AG04449 (cell line): ENCODE measurements at places on chromosomes 1 and 21.
A peak's percentile ranks its signal among the peaks of the same experiment; 100 is the strongest.

GRCh38 chr1:158323866-158324265 is 7.5 kb downstream of the CD1B start:
- no peak for DNase-seq

DNA sequence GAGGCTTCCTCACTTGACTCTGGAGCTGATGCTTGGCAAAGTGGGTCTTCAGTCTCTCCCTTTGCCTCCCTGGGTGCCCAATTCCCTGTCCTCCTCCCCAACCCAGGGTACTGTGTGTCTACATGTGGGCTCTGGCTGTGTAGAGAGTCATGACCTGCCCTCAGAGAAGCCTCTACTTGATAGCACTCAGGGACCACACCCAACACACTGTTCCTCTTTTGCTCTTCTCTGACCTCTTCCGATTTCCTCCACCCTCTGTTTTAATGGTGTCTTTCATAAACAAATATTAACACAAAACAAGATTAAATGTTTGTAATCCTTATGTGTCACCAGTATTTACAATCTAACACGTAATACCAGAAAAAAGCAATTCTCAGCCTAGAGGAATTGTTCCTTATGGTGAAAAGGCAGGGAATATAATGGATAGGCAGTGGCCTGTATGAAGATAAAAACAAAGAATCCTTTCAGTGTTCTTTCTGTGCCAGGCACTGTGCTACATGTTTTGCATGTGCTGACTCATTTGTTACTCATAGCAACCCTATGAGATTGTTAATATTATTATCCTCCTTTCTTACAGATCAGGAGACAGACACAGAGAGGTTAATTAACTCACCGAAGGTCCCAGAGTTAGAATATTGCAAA is 58.2 kb downstream of the HSD3B1 start:
- no peak for DNase-seq

- no peak for DNase-seq
Observed at GRCh38 chr1:38370716-38371504, 324.3 kb upstream of the POU3F1 start.

- DNase-seq, result no peak
Observed at GRCh38 chr1:179303200-179303785, 9.7 kb downstream of the SOAT1 start.

- DNase-seq, result no peak
Observed at GRCh38 chr1:203598752-203599151, 27.9 kb upstream of the ATP2B4 start.

DNA sequence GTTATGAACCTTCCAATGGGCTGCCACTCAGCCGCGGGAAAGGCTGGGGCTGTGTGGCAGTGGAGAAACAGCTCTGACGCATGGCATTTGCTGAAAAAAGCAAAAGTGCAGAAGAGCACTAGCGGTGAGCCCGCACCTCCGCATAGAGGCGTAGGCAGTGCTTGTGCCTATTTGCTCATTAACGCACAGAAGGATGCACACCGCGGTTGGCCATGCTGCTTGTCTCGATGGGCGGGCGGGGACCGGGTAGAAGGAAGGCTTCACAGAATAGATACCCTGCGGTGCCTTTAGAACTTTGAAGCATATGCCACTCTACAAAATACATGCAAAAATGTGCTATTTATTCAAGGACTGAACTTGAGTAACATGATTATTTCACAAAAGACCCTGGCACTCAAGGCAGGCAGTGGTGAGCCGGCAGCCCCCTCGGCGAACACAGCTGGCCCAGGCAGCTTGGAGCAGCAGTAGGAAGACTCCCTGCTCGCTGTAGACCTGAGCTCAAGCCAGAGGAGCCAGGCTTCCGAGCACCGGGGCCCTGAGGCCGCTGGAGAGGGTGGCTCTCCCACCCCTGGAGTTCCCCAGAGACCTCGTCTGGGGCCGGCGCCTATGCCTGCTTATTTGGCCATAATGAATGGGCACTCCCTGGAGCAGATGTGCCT is 71.5 kb downstream of the SIK1 start:
- DNase-seq, result no peak

DNA sequence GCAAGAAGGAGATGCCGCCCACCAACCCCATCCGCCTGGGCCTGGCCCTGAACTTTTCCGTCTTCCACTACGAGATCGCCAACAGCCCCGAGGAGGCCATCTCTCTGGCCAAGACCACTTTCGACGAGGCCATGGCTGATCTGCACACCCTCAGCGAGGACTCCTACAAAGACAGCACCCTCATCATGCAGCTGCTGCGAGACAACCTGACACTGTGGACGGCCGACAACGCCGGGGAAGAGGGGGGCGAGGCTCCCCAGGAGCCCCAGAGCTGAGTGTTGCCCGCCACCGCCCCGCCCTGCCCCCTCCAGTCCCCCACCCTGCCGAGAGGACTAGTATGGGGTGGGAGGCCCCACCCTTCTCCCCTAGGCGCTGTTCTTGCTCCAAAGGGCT is 732 bp downstream of the SFN start:
- DNase-seq, result no peak

DNA sequence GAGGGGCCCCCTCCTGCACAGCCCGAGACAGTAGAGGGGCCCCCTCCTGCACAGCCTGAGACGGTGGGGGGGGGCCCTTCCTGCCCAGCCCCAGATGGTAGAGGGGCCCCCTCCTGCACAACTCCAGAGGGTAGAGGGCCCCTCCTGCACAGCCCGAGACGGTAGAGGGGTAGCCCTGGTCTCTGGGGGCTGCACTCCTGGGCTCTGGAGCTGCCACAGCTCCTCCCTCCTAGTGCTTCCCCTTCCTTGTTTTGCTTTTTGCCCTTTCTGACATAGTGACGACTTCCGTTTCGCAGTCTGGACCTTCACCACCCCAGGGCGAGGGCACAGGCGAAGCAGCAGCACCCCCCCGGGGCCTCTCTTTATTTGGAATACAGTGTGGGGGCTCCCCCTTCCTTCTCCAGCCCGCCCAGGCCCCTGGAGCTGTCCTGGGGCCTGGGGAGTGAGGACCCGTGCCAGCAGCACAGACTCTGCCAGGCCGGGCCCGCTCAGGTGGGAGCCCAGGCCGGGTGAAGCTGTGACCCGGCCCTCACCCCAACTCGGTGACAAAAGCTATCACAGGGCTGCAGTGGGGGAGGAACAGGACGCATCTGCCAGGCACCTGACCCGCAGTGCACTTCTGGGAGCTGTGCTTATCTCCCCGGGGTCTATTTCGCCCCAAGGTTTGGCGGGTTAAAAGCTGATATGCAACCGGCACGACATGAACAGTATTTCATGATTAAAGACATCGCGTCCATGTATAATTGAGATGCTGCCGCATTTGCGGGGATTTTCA is 1.1 kb upstream of the PRXL2B start:
- no peak for DNase-seq

DNA sequence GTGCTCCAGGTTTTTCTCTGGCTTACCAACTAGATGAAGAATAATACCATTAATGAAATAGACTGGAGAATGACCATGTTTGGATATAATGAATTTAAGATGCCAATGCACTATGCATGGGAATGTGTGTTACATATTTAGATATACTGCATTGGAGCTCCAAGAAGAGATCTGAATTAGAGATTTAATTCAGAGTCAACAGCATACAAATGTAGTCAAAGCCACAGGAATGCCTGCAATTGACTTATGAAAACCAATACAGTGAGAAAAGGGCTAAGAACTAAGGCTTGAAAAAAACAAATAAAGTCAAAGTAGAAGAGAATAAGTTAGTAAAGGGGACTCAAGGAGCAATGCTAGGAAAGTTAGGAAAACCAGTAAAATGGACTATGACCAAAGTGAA is 59.1 kb downstream of the USP24 start:
- DNase-seq, result peak; percentile 59

DNA sequence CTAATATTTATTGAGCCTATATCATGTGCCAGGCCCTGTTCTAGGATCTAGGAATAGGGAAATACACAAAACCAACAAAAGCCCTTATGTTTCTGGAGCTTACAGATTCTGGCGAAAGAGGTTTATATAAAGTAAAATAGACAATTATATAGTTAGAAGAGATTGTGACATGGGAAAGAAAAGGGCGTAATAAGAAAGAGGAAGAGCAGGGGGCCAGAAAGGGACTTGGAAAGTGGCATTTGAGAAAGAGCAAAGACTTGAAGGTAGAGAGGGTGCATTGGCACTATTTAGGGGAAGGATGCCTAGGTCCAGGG is 322.5 kb upstream of the FAM78B start:
- DNase-seq, result no peak

DNA sequence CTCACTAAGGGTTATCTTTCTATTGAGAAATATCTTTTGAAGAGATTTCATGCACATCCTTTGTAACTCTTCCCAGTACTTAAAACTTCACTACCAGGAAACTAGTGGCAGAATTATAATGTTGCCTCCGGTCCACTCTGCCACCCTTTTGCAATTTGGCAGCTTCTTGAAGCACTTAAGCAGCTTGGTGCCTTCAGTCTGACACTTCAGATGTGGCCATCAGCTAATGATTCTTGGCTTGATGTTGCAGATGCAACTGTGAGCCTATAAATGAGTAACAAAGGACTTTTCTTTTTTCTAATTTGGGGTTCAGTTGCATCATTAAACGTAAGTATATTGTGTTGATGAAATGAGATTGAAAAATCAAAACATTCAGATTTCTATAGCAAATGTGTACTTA is 187.5 kb upstream of the C21orf91 start:
- no peak for DNase-seq

DNA sequence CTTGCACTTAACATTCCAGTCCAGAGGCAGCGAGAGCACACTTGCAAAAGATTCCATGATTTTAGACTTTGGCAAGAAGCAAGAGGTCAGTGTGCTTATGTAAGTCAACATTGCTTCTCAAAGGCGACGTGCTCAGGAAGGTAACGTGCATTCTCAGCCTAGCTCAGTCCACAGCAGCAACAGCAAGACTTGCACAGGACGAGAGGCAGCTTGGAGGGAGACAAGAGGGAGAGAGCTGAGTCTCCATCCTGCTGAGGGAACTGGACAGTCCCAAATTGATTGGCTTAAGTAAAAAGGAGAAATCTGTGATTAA is 56.5 kb downstream of the PTP4A2 start:
- no peak for DNase-seq

- DNase-seq, result no peak
Observed at GRCh38 chr1:224338150-224338838, 8.3 kb upstream of the NVL start.

GRCh38 chr1:94621395-94621794 is 79.8 kb upstream of the F3 start:
- no peak for DNase-seq

DNA sequence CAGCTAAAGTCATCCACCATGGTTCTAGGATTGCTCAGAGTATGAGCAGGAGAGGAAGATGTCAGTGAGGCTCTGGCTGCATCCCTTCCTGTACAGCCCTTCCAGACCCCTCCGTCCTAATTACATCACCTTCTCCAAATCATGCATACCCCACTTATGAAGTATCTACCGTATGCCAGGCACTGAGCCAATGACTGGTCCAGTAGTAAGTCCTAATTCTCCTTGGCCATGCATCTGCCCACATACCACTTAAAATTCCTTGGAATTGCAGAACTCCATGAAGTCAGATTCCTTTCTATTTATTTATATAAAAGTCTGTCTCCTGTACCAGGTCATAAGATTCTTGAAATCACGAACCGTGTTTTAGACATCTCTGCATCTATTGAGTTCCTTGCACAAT is 106.1 kb downstream of the SEC16B start:
- DNase-seq, result no peak

GRCh38 chr1:65971547-65971946 is 178.9 kb downstream of the PDE4B start:
- DNase-seq, result no peak

DNA sequence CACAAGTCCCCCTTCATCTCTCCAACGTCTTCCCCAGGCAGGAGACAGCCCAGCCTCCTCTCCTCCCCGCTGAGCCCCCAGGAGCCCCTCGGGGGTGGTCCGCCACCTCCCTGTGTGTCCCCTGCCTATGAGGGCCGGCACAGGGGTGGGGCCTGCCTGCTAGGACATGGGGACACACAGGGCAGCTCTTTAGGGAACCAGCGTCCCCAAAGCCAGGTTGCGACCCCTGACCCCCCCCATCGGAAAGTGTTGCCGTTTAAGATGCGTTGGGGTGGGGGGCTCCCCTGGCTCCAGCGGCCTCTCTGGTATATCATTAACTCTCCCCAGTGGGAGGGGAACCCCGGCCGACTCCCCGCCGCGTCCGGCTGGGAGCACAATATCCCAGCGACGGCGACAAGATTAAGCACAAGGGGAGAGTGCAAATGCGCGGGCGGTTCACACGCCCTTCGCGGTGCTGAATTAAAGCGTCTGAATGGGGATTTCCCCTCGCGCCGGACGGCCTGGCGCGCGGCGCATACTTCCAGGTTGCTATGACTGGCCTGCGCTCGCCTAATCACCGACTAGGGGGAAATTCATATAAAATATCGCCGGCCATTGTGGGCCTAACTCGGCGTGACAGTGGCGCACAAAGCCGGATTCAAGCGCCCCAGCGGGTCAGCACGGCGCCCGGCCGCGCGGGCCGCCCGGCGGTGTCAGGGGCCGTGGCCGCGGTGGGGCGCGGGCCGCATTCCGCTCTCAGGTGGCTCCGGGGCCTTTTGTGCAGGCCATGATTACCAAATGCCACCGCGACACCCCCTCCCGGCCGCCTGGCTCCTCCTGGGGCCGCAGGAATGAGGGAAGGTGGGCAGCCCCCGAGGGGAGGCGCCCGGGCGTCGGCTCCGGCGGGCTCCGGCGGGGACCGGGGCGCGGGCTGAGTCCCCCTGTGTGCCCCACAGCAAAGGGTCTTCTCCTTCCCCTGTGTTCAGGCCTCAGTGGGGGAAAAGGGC is 30.9 kb downstream of the WNT3A start:
- DNase-seq, result no peak

DNA sequence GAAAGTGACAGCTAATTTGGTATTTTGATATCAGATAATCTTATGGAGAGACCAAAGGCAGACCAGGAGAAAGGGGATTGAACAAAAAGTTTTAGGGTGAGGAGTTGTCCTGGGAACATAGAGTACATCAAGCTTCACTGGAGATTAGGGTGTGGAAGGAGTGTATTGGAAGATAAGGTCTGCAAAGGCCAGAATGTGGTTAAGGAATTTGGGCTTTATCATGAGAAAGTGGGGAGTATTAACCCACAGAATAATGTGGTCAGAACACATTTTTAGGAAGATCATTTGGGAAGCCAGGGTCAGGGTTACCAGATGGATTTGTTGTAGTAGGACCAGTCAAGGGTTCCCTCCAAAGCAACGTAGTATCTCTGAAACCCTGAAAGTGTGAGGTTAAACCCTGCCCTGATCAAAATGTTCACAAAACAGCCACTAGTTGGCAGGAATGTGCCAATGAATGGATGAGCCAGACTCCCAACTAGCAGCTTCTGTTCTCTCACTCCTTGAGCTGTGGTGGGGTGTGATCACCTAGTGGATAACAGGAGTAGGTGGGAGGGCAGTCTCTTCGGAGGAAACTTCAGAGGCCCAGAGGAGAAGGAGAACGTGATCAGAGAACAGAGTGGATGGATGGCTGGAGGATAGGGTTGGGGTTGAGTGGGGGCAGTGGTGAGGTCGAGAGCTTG is 35.8 kb downstream of the SLC2A1 start:
- DNase-seq, result no peak

DNA sequence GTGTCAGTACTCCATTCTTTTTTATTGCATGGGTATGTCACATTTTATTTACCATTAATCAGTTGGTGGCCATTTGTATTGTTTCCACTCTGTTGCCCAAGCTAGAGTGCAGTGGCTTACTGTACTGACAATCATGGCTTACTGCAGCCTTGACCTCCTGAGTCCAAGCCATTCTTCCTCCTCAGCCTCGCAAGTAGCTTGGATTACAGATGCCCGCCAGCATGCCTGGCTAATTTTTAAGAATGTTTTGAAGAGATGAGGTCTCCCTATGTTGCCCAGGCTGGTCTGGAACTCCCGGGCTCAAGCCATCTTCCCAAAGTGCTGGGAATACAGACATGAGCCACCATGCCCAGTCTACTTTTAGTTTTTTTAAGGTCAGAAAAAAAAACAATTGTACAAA is 813 bp upstream of the SFT2D2 start:
- no peak for DNase-seq

- no peak for DNase-seq
Observed at GRCh38 chr1:44842862-44843655, at the start of gene PTCH2. Gene PTCH2 (minus strand): TSS chr1:44843253. CDS start chr1:44842932, 321 bp downstream.
